Mesothelial cell of epicardium (in vitro differentiated cells): ENCODE measurements at places on chromosomes 7 and 10. TPM values are rescaled to one million over a fixed set of nuclear protein-coding genes. Genes with fewer than 3 reads are reported as not detected.

- no peak for DNase-seq
Measured at GRCh38 chr10:97823734-97824133, 25.9 kb upstream of the GOLGA7B start.

- no peak for DNase-seq
Measured at GRCh38 chr10:43904301-43904700, 255.6 kb upstream of the ZNF32 start.

DNA sequence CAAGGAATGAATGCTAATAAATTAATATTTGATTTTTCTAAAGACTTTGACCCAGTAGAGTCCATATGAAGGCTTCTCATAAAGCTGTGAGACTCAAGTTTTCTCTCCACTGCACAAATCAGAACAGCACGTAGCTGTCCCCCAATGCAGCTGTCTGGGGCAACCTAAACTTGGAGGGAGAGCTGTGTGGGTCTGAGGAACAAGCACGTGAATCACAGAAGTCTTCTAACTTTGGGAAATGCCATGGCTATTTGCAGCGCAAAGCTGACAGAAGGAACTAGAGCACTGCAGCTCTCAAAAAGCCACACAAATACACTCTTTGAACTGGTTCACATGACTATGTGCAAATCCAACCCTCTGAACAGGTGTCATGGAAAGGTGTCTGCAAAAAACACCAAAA, 47.9 kb downstream of the COL1A2 start:
- no peak for DNase-seq

GRCh38 chr10:13308096-13308495, 8.2 kb upstream of the PHYH start:
- no peak for DNase-seq

DNA sequence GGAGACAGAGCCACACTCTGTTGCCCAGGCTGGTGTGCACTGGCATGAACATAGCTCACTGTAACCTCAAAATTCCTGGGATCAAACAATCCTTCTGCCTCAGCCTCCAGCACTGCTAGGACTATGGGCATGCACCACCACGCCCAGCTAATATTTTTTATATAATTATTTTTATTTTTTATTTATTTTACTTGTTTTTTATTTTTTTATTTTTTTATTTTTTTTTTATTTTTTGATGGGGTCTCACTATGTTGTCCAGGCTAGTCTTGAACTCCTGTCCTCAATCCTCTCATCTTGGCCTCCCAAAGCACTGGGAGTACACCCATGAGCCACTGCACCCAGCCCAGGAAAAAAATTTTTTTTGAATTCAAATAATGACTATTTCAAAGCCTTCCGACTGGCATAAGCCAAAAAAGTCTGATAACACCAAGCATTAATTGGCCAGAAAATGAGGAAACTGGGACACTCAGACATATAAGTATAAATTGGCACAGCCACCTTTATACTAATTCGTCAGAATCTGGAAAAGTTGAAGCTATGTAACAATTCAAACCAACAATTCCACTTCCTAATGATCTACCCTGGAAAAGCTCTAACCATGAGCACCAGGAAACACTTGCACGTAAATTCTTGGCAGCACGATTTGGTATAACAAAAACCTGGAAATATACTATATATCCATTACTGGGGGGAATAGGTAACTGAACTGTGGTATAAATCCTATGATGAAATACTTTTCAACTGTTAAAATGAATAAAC, 6.3 kb downstream of the ZC3HAV1 start:
- no peak for DNase-seq

DNA sequence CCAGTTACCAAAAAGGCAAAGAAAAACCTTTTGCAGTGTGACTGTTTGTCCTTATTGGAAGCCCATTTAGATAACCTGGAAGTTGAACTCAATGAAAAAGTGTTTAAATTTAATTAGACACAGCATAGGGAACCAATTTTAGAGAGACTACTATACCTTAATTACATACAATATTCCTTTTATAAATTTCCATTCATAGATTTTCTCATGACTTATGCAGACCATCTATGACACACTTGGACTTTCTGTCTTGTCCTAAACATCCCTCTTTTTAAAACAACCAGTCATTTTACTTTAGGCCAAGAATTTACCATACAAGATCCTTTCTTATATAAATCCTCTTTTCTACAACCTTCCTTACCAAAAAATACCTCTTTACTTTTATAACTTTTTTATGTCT, 61.6 kb downstream of the MTURN start:
- DNase-seq: no peak

The AOC1 gene
- total RNA-seq: not detected in 3 replicates

The MACC1 gene
- total RNA-seq: 9.3 to 12.0 TPM (median 11.1 TPM) in 3 replicates

The SLC39A12 gene
- total RNA-seq: not detected in 3 replicates

DNA sequence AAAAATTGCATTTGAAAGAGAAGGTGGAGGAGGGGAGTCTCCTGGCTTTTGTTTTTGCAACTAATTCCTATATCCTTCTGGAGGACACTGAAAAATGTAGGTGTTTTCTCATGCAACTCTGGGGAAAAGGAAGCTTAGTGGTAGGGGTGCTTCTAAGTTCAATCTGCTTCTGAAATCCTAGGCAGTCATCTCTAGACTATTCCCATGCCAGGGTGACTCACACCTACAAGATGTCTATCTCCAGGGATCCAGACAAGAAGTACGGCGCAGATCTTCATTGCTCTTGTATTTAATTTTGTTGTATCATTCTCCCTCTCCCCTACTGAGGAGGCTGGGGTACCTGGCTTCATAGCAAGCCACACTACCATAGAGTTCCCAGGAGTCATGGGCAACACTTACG, 258.8 kb downstream of the PHF14 start:
- no peak for DNase-seq

- DNase-seq: no peak
Measured at GRCh38 chr7:98826387-98826786, 43.4 kb downstream of the TMEM130 start.

DNA sequence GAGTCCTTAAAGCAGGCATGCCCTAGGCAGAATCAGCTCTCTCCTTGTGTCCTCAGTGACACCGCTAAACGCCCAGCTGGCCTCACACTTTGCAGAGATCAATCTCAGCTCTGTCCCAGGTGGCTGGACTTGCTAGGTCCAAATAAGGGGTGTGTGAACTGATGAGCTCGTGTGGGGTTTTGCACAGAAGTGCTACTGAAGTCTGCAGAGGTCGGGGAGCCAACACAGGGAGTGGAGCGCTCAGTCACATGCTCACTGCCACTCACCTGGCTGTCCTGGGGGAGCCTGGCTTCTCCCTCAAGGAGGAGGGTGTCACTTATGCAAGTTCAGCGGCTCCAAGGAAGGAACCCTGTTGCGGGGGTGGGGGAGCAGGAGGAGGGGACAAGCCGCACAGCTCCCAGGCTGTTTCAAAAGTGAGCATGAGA, 2.0 kb downstream of the ELN start:
- DNase-seq: no peak

The FZD1 gene
- total RNA-seq: 15.3 to 15.4 TPM (median 15.3 TPM) in 3 replicates

The SVIL gene
- 281 to 302 TPM (median 293 TPM) in 3 replicates for total RNA-seq

The ADO gene
- total RNA-seq: 20.1 to 21.0 TPM (median 20.3 TPM) in 3 replicates

GRCh38 chr7:24213311-24213710, 70.7 kb upstream of the NPY start:
- no peak for DNase-seq

The LIPK gene
- not detected in 3 replicates for total RNA-seq

GRCh38 chr7:152451356-152451755, 15.6 kb upstream of the KMT2C start:
- no peak for DNase-seq

The INHBA gene
- 47.6 to 51.4 TPM (median 50.6 TPM) in 3 replicates for total RNA-seq

- DNase-seq: no peak
Measured at GRCh38 chr7:12102126-12102525, 109.0 kb upstream of the TMEM106B start.

The NYAP1 gene
- total RNA-seq: 8.2 to 8.5 TPM (median 8.4 TPM) in 3 replicates

The SFTPA1 gene
- total RNA-seq: not detected in 3 replicates

DNA sequence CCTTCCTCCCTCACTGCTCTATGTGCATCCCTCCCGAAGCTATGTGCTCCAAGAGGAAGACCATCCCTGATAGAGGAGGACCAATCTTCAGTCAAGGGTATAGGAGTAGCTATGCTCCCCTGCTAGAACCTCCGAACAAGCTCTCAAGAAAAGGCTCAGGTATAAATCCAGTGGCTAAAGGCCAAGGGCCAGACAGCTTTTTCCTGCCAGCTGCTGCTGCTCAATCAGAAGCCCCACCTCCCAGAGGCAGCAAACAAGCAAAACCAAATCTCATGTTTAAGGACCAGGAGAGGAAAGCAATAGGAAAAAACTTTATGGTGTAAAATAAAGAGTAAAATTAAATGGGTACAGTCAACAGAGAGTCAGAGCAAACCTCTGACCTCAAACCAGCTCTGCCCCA, 187.2 kb downstream of the FGFR2 start:
- no peak for DNase-seq

The TFPI2 gene
- total RNA-seq: 58.9 to 73.5 TPM (median 69.4 TPM) in 3 replicates

The DNAH11 gene
- 0.50 to 0.80 TPM (median 0.53 TPM) in 3 replicates for total RNA-seq
